Left colon (tissue), 2 donors: ENCODE measurements at places on chromosomes 7 and 10. TPM values are rescaled to one million over a fixed set of nuclear protein-coding genes. Genes with fewer than 3 reads are reported as not detected.

The IDI2 gene
- total RNA-seq = not detected

The PANK1 gene
- total RNA-seq = 28.7 TPM

The ACTL6B gene
- 0.42 TPM for total RNA-seq

The UPK3BL2 gene
- 13.4 TPM for total RNA-seq

The HOXA9 gene
- 28.6 TPM for total RNA-seq

The PRTFDC1 gene
- 6.6 TPM for total RNA-seq

The NAMPT gene
- total RNA-seq = 157 TPM

The CYP3A7 gene
- 0.34 TPM for total RNA-seq

The LEP gene
- 0.75 TPM for total RNA-seq

The GRM3 gene
- not detected for total RNA-seq

The IFIT1B gene
- not detected for total RNA-seq

DNA sequence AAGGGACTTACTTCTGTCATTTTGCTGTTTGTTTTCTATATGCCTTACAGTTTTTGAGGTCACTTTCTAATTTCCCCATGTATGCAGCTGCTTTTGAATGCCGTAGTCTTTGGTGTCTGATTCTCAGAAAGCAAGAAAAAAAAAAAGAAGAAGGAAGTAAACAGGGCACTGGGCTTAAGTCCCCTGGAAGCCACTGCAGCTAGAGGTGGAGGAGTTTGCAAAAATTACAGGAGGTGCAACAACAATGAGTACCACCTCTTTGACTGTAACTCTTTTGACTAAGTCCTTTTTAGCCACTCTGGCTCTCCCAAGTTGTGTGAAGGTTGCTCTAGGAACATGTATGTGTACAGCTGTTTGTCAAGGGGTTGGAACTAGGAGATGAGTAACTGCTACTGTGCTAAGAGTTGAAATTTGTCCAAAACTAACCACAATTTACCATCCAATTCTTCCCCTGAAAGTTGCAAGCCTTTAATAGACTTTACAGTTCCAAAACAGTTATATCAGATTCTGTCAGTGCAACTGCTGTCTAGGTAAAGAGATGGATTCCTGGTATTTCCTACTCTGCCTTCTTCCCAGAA lies 588.0 kb upstream of the LRRN3 start:
- DNase-seq = no peak

GRCh38 chr10:49502358-49502757 lies 36.6 kb downstream of the ERCC6 start:
- no peak for DNase-seq

DNA sequence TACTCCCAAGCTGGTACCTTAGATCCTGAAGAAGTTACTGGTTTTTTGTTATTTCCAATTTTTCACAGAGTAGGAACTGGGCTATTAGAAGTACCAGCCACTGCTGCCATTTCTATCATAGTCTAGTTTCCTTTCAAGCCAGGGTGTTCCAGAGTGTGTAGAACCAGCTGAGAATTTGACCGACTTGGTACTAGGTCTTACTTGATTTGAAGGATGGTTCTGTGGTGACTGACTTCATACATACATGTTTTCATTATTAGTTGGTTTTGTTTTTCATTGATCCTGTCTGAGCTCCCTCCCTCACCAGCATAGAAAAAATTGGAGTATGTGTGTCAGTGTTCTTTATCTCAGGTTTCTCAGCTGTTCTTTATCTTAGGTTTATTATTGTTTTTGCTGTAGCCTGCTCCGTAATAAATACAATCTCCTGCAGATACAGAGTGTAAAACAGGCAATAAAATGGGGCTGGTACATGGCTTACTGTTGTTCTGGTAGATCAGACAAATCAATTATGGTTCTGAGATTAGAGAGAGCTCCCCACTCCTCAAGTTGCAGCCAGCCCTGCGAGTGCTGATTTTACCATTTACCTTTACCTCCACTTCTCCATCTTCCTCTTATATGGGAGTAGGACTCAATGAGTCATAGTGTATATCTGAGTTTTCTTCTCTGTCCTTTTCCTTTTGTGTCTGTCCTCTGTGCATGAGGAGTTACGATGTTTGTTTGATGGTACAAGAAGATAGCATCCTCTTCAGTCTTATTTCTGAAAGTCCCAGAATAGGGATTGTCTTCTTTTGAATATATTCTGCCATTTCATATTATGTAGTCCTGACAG lies 122.6 kb downstream of the LRRC4 start:
- DNase-seq = no peak

GRCh38 chr10:26797340-26797739 lies 63.4 kb downstream of the ABI1 start:
- DNase-seq = no peak

DNA sequence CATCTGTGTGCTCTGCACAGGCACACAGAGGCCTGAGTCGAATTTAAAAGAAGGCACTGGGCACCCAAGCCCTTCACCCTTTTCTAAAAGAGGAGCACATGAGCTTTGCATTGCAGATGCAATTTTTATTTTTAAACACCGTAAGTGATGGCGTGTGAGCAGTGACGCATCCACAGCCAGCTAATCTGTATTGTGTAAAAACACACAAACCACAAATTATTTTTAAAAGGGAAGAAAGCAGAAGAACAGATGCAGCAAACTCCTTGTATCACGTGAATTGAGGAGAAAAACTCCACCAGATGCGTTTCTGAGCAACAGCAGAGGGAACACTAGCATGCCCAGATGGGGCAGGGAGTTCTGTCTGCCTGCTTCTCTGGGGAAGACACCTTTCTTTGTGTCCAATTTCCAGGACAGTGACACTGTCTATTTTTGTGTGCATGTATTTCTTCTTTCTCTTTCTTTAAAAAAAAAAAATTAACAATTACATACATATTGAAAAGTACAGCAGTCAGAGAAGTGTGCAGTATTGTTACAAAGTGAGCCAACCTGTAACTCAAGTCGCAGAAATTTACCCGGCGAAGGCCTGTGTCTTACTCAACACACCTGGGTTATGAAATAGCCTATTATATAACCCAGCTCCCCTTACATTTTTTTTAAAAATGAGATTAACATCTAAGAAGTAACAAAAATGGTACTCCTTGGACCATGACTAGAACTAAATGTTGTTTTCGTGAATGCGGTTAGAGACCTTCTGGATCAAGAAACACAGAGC lies 39.2 kb downstream of the EEPD1 start:
- DNase-seq = no peak

DNA sequence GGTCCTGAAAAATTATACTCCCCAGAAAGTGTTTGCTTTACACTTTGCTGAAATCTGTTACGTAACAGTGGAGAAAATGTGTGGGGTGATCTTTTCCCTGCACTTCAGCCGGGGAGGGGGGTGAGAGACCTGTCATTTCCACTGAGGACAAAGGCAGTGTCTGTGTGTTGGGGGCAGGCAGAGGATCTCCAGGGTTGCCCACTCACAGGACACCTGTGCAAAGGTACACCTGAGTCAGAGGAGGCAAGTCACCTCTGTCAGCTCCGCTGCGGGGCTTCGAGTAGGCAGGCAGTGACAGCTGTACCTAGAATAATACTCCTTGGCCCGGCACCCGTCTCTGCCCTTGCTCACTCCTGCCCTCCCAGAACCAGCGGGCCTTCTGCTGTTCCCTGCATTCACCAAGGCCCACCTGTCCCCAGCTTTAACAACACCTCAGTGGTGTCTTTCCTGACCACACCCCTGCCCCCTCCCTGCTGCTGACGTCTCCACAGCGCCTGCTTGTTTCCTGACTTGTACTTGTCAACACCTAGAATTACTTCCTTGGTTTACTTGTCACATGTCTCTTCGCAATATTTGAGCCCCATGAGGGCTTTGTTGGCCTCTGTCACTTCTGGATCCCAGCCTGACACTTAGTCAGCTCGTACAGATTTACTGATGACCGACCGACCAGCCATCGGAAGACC lies 159.2 kb downstream of the NEURL1 start:
- peak; percentile 87 for DNase-seq

GRCh38 chr7:909358-910329 lies 33.3 kb downstream of the GET4 start:
- peak; percentile 87 for DNase-seq

DNA sequence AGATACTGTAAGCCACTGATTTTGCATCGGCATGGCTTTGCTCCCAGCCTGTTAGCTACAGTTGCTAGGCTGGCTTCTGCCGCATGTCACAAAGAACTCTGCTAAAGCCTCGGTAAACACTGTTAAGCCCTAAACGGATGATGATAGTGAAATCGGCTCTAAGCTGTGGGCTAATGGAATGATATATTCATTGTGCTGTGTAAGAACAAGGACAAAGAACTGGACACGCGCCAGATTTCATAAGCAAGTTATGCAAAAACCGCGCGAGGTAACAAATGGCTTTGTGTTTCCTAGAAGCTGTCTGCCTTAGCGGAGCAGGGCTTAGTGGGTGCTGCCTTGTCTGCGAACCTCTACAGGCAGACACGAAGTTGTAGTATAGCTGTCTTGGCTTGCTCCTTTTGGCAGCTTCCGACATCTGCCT lies 331.3 kb upstream of the COBL start:
- DNase-seq = peak; percentile 57

DNA sequence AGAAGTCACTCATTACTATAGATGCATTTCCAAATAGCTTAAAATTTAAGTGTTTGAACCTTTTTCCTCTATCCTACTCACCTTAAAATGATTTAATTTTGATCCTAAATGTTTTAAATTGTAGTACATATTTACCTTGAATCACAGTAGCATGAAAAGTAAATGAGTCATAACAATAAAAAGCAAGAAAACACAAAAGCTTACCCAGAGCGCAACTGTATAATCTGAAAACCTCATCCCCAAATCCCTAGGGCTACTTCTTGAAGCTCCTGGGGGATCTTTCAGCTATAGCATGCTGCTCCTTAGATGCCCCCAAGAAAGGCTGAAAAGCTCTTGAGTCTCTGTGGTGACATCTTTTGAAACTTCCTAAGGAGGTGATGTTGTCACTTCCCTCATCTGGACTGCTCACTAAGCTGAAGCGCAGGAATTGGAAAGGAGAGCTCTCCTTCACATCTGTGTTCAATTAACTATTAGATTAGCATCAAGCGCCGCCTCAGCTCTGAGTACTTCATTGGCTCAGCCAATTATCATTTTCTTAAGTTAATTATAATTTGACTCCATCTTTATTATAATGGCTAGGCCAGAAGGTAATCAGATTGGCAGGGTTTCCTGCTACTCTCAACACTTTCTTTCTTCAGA lies 60.2 kb downstream of the SEMA3E start:
- DNase-seq = no peak

DNA sequence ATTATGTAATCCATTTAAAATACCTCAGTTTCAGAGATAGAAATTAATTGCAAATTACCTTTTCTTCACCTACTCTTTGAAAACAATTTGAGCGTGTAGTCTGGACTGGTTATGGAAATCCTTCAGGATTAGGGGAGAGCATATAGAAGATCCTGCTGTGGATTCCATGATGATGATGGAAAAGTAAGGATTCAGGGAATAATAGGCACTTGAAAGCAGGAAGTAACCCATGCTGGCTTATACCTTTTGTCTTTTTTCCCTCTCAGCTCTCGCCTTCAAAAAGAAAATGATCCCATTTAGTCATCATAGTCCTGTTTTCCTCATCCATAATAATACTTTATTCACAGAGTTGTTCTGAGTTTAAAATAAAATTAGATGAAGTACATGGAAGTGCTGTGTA lies 4.4 kb downstream of the HBP1 start:
- DNase-seq = no peak

GRCh38 chr10:60031664-60032063 lies 125.3 kb upstream of the CCDC6 start:
- DNase-seq = no peak

DNA sequence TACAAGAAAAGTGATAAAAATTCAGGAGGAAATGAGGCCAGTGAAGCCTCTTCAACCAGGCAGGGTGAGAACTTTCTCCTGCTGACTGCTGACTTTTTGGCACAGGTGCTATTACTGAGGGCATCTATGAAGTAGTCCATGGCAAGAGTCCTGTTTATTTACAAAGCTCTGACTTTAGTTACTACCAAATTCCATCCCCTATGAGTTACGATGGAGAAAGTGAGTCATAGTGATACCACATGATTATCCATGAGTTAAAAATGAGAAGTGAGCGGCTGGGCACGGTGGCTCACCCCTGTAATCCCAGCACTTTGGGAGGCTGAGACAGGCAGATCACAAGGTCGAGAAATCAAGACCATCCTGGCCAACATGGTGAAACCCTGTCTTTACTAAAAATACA lies 19.9 kb downstream of the CCDC3 start:
- DNase-seq = no peak

DNA sequence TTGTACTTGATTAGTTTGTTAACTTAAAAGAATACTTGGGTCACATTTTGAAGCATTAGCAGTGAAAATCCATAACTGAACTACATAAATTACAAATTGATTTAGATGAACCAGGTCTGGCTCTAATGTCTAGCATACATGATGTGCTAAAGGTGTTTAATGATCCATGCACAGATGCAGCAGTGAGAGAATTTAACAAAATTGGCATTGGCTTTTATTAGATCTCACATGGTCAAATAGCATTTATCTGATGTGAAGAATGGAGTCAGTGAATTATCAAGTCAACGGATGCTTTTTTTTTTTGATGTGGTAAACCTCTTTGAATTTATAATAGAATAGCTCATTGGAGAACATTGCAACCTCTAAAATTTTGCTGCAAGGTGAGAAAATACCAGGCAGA lies 293.0 kb upstream of the POT1 start:
- DNase-seq = no peak

DNA sequence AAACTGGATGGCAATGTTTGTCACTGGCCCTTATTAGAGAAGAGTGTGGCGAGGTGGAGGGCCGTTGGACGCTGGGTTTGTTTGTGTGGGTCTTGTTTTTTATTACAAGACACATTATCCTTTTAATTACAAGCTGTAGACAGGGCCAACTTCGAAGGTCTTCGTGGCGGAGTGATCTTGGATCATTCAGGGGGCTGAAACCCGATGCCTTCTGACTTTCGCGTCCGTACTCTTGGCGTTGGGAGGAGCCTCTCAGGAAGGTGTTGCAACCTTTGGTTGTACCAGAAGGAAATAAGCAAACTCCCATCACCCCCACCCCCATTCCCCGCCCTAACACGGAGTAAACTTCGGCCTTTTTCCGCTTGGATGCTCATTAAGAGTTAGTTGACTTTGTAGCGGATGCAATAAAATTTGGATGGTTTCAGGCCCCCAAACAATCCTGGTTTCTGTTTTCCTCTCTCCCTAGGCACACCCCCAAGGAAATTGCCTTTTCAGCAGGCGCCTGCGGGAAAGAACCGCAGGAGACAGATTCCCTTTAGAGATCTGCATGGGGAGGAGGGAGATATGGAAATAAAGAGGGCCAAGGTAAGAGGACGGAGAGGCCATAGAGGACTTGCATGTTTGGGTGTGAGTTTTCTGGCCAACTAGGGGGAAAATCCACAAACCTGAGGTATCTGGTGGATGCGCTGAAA lies 294.5 kb upstream of the NFE2L3 start:
- DNase-seq = peak; percentile 88

DNA sequence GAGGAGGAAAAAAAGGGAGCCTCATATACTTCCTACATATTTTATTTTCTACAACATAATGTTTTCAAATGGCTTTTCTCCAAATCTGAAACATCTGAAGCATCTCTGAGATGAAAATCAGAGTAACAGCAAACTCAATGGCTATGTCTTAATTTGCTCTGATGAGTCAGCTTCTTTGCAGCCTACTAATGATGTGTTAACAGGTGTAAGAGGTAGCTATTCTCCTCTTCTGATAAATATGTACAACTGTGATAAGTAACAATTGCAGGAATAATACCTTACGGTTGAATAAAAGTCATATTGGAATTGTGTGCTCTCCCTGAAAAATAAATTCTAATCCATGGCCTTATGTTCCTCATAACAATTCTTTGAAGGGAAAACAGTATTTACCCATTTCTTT lies 45.2 kb downstream of the GNAT3 start:
- DNase-seq = no peak
